HFFc6 (cell line): ENCODE measurements at places on chromosomes 16 and 17. TPM values are rescaled to one million over a fixed set of nuclear protein-coding genes. Genes with fewer than 3 reads are reported as not detected.

DNA sequence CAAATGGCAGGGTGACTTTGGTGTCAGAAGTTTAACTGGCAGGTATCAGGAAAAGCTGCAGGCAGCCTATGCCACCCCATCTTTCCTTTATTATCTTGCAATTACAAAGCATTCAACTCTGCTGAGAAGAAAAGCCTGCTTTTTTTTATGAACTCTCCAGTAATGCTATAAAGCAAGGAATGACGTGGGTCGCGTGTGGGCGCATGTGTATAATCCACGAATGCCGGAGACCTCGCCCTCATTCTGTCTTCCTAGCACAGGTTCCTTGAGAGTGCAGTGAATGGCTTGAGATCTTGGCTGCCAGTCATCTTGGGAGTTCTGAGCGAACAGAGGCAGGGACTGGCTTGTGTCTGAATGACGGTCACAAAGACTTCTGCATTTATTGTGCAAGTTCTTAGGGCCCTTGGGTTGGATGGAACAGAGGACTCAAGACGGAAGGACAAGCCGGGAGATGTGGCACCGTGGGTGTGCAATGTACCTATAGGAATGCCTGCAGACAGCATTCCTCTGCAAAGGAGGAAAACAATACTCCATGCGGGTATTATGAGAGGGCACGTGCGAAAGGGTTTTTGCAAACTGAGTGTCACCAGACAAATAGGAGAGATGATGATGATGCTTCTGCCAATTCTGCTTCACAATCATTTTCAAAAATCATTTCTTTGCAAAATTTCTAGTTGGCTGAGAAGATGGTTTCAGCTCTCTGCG, 96.1 kb upstream of the ELAC2 start:
- DNase-seq: no peak

- DNase-seq: no peak
Measured at GRCh38 chr16:17798716-17799115, 328.0 kb upstream of the XYLT1 start.

GRCh38 chr17:30344283-30345088, 10.6 kb upstream of the TMIGD1 start:
- no peak for DNase-seq

DNA sequence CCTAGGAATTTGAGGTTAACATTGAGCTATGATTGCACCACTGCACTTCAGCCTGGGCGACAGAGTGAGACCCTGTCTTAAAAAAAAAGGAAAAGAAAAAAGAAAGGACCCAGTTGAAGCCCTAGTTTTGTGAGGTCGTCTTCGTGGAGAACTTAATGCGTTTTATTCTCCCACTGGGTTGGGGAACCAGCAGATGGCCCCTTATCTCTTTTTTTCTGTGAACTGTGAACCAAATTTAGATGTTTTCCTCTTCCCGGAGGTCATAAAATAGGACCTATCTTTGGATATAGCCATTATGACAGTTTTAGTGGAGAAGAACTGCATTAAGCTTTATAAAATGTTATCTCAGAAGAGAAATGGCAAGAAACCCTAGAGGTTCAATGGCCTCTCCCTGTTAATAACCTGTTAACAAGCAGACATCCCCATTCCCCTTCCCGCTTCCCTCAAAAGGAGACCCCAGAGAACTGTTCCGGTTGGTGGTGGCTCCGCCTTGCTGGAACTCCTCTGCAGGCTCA, 23.5 kb downstream of the KIAA0513 start:
- DNase-seq: no peak

GRCh38 chr17:29376667-29377270, 13.4 kb upstream of the TAOK1 start:
- peak; percentile 75 for DNase-seq

DNA sequence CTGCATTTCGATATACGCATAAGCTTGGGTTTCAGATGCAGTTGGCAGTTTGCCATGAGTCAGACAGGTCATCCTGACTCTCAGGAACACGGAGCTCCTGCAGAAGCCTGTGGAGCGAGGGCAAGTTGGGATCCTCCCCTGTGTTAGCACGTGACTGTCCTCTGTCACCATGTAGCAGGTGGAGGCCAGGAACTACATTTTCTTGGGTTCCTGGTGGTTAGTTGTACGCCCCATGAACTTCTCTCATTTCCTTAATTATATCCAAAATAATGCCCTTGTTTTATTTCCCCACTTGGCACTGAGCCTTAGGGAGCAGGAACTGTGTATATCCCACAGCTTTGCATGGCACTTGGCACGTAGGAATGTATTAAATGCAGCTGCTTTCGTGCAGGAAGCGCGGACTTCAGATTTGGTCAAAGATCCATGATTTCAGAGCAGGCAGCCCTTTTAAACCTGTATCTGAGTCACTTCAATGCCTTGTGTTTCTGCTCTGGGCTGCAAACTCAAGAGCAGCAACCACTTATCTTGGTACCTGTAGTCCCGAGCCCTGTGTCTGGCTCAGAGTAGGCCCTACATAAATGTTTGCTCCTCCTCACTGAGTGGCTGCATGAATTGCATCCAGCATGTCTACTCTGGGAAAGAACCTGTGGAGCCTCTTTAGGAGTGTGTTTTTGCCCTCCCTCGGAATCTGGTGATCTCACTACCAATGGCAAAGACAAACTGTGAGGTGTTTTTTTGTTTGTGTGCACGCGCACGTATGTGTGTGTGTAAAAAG, 428.4 kb downstream of the MAF start:
- no peak for DNase-seq

The DOC2A gene
- 0.19 TPM in 1 of 3 replicates, not detected in the others for total RNA-seq

The RRAD gene
- 0.52 to 1.7 TPM (median 1.0 TPM) in 3 replicates for total RNA-seq

The SCNN1B gene
- total RNA-seq: not detected in 3 replicates
